ENCODE measurements at places on chromosomes 1 and 21.
A peak's percentile ranks its signal among the peaks of the same experiment; 100 is the strongest.

- DNase-seq: peak; percentile 9
These were observed 62.6 kb upstream of the CD1D start for GRCh38 chr1:158117854-158118704.

- no peak for DNase-seq
These were observed 68.8 kb downstream of the JMJD4 start for GRCh38 chr1:227666286-227666685.

GRCh38 chr1:30277911-30278310, 445.5 kb downstream of the MATN1 start:
- no peak for DNase-seq

DNA sequence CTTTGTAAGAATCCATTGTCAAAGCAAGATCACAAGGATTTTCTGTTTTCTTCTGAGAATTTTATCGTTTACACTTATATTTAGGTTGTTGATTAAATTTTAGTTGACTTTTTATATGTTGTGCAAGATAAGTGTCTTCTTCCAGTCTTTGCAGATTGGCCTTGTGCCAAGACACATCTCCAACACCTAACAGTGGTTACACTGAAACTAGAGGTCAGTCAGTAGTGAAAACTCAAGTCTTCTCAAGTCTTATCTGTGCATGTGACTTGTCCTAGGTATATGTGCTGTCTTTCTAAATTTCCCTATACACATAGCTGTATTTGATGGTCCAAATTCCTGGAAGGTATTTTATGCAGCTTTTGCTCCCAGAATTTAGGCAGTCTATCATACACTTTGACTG, 1183.2 kb upstream of the B3GALT2 start:
- no peak for DNase-seq

DNA sequence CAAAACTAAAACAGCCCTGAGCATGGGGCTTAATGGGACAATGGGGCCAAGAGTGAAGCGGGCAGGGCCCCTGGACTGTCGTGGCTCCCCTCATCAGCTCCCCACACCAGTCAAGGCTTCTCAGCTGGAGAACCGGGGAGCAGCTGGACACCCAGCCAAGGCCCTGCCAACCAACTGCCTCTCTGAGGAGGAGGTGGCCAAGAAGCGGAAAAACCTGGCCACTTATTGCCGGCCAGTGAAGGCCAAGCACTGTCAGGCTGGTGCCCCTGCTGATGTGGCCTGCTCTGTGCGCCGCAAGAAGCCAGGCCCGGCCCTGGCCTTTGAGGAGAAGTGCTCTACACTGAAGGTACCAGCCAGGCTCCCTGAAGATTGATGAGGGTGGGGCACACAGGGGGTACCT, 2.5 kb upstream of the CYB561D1 start:
- DNase-seq: no peak

Data from activated T-helper 1 cell treated with anti-CD3 and anti-CD28 coated beads, Interleukin-2, amount 50 U/mL, for 16 hours (primary cell).